ENCODE measurements at places on chromosomes 2 and 18.

DNA sequence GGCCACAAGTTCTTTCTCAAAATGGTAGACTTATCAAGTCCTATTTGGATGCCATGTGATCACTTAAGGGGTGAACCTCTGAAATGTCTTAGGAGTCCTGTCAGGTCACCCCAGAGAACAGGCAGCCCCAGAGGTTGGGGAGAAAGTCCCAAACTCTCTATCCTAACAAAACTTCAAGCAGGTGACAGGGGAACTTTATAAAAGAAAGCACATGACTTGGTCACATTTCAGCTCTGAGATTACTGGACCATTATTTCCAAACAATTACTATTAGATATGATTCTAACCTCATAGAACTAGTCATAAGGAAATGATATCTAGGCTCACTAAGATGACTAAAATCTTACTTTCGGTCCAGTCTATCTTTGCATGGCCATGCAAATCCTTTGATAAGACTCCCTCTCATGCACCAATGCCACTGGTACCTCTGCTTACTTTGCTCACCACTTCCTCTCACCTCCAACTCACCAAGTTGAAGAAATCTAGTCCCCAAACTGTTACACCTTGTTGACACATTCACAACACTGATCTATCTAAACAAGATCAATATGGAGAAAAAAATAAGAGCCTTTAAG is 107.0 kb downstream of the GALNT14 start:
- DNase-seq: no peak

- DNase-seq: no peak
Measured at GRCh38 chr2:24231461-24231881, 56.6 kb downstream of the FAM228A start.

- no peak for DNase-seq
Measured at GRCh38 chr2:235050980-235051351, 99.1 kb downstream of the SH3BP4 start.

- DNase-seq: peak; percentile 56
Measured at GRCh38 chr2:134181219-134181618, 72.7 kb upstream of the MGAT5 start.

- no peak for DNase-seq
Measured at GRCh38 chr2:162061021-162061420, 13.0 kb downstream of the DPP4 start.

GRCh38 chr18:47747260-47747795 is 183.1 kb downstream of the SMAD2 start:
- DNase-seq: no peak

GRCh38 chr2:61017003-61017555 is 441 bp upstream of the PEX13 start:
- peak; percentile 74 for DNase-seq

GRCh38 chr2:97068074-97068473 is 26.6 kb downstream of the FAHD2B start:
- DNase-seq: no peak

DNA sequence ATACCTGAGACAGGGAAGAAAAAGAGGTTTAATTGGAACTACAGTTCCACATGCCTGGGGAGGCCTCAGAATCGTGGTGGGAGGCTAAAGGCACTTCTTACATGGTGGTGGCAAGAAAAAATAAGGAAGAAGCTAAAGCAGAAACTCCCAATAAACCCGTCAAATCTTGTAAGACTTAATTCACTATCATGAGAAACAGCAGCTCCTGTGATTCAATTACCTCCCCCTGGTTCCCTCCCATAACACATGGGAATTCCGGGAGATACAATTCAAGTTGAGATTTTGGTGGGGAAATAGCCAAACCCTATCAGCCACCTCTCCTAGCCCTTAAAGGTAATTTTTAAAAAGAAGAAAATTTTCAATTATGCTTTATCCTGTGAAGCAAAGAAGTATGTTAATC is 728.8 kb downstream of the RNF144A start:
- DNase-seq: no peak

DNA sequence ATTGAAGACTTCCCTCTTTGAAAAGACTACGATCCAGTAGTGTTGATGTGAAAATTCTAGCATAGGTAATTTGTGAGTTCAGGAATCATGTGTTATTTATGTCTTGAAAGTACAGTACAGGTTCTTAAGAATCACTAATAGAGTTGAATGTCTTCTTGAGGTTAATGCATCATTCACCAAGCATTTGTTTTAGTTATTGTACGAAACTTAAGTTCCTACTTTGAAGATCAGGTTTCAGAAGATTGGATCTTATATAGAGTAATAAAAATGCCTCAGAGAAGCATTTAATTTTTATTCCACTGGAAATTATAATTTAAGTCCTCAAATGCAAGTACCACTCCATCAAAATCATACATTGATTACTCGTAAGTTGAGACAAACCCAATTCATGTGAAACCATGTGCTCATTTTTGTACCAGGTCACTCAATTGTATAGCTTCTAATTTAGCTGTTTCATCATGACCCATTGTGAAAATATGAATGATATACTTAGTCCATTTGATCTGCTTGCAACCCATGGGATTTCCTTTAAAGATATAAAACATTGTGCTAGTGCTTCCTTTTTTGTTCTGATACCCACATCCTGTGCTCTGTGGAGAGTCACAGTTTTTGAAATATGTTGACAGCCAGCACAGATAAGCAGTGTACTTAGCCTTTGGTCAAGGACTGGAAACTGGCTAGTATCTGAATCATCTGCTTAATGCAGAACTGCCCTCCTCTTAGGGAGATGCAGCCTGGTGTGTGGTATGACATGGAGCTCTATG is 22.5 kb upstream of the RAB27B start:
- peak; percentile 21 for DNase-seq

GRCh38 chr2:160889439-160890170 is 270.6 kb upstream of the TANK start:
- DNase-seq: no peak

DNA sequence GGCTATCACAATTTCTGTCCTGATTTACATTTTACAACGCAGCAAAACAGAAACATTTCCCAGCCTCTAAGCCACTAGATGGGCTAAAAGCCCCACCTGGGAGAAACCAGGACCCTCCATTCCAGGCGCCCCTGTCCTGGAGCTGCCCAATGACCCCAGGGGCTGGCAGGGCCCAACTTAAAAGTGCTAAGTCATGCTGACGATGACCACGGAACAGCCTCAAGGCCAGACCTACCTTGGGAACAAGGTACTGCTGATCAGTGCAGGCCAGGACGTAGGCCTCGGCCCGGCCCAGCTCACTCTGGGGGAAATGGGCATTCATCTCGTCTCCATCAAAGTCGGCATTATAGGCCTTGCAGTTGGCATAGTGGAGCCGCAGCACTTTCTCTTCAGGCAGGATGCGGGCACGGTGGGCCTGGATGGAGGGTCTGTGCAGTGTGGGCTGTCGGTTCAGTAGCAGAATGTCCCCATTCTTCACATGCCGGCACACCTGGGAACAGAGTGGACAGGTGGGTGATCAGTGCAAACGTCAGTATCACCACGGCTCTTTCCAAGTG is 35.8 kb downstream of the POLR1A start:
- no peak for DNase-seq

GRCh38 chr2:109324861-109325260 is 195.9 kb downstream of the SH3RF3 start:
- no peak for DNase-seq

GRCh38 chr2:29106980-29107388 is 8.2 kb upstream of the CLIP4 start:
- no peak for DNase-seq

GRCh38 chr2:238279324-238279682 is 9.1 kb downstream of the PER2 start:
- DNase-seq: no peak

- no peak for DNase-seq
Measured at GRCh38 chr2:103161456-103162289, 399.8 kb downstream of the TMEM182 start.

DNA sequence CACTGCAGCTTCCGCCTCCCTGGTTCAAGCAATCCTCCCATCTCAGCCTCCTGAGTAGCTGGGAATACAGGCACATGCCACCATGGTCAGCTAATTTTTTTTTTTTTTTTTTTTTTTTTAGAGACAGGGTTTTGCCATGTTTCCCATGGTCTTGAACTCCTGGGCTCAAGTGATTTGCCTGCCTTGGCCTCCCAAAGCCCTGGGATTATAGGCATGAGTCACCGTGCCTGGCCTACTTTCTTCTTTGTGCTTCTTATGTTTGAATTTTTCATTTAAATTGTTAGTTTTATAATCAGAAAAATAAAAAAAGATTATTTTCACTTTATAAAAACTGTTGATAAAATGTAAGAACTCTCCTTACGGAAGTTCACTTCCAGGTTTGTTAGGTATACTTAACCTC is 101.5 kb upstream of the LPIN2 start:
- no peak for DNase-seq

DNA sequence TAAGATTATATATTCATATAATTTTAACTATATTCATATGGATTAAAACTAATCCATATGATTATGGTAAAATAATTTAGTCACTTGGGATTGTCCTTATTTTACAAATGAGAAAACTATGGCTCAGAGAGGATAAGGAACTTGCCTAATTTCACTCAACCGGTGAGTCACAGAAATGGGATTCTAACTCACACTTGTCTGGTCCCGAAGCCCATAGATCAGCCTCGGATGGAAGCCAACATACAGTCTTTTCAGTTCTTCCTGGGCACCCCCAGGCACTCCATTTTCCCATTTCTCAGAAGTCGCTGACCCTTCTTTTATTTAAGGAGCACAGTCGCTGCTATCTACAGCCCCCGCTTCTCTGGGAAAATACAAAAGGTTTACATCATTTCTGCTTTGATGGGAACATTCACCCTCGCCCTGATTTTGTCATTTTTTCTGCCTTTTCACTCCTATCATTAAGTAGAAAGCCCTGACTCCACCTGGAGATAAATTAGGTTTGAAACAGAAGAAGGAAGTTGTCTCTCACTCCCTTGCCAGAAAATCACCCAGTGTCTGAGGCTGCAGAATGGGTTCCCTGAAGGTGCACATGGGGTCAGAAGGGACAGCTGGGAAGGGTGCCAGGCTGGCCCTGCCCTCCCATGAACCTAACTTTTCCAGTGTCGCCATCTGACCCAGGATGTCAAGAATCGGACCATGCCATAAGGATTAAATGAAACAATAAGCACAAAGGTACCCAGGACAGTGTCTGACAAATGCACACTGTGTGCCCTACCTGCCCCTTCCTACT is 36.6 kb downstream of the CYP1B1 start:
- no peak for DNase-seq

- DNase-seq: no peak
Measured at GRCh38 chr18:49168281-49168985, 217.7 kb upstream of the SMAD7 start.

DNA sequence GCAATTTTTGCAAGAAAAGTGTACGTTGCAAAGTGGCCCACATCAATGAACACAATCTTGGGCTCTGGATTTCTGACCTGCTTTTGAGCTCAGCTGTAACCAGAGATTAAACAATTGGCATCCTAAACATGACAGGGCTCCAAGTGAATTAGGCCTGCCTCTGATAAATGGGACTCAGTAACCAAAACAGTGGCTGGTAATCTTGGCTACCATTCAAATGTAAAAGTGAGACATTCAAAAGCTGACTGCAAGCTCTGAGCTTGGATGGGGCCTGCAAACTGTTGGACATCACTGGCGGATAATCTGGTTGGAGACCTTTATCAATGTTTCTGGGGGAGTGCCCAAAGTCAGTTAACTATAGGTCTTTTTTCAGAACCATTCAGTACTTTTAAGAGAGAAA is 160.7 kb downstream of the RAB3GAP1 start:
- no peak for DNase-seq

DNA sequence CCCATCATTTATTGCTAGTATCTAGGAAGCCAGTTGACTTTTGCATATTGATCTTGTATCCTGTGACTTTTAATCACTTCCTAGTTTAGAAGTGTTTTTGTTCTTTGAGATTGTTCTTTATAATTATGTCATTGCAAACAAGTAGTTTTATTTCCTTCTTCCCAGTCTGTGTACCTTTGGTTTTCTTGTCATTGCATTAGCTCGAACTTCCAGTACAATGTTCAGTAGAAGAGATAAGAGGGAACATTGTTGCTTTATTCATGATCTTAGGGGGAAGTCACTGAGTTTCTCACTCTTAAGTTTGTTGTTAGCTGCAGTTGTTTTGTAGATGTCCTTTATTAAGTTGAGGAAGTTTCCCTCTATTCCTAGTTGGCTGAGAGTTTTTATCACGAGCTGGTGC is 61.0 kb downstream of the TRAPPC12 start:
- DNase-seq: no peak

DNA sequence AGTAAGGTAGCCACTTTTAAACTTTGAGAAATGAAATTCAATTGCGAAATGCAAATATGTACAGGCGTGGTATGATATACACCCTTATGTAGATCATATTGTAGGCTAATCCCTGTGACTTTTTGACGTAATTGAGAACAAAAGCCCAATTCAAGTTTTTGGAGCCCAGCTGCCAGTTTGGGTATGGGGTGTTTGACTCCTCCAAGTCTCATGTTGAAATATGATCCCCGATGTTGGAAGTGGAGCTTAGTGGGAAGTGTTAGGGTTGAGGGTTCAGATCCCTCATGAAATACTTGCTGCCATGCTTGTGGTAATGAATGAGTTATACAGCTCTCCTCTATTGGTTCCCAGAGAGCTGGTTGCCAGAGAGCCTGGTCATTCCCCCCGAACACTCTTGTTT is 1666.8 kb downstream of the SUCLG1 start:
- no peak for DNase-seq

DNA sequence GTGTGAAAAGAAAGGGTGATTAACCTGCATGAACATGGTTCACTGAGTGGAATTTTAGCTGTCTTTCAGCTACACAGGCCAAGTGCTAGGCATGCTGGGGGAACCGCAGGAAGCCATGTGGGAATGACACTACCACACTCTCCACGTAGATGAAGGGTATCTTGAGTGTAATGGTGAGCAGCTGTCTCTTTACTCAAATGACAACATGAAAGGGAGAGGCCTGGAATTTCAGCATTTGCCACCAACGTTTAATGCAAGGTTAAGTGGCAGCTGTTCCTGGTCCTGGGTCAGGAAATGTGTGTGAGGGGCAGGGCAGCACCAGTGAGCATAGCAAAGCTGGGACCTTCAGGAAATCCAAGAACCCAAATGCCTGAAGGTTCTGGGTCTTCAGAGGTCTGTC is 588.4 kb downstream of the SLC4A3 start:
- no peak for DNase-seq

- DNase-seq: no peak
Measured at GRCh38 chr2:201631041-201631440, 12.3 kb downstream of the TMEM237 start.

- DNase-seq: no peak
Measured at GRCh38 chr2:65018141-65018582, 29.0 kb downstream of the SLC1A4 start.

GRCh38 chr2:29528891-29529520 is 392.4 kb downstream of the ALK start:
- DNase-seq: no peak

GRCh38 chr18:1680108-1680507 is 775.4 kb downstream of the ADCYAP1 start:
- no peak for DNase-seq

DNA sequence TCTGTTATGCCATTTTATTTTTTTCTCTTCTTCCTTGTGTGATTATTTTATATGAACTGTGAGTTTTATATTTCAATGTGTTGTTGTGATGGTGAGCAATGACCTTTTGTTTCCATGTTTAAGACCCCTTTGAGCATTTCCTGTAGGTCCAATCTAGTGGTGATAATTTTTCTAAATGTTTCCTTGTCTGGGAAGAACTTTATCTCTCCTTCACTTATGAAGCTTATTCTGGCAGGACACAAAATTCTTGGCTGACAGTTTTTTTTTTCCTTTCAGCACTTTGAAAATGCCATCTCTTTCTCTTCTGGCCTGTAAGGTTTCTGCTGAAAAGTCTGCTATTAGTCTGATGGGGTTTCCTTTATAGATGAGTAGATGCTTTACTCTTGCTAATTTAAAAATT is 53.2 kb downstream of the G6PC2 start:
- DNase-seq: no peak

- no peak for DNase-seq
Measured at GRCh38 chr2:107013884-107014283, 127.9 kb upstream of the ST6GAL2 start.

Data from activated CD4-positive, alpha-beta memory T cell treated with anti-CD3 and anti-CD28 coated beads, Interleukin-2, amount 10 ng/mL, durations not matched to agents 7 days and 5 days (primary cell).